H9 (cell line): ENCODE measurements at places on chromosomes 11 and 22. TPM values are rescaled to one million over a fixed set of nuclear protein-coding genes. Genes with fewer than 3 reads are reported as not detected.

DNA sequence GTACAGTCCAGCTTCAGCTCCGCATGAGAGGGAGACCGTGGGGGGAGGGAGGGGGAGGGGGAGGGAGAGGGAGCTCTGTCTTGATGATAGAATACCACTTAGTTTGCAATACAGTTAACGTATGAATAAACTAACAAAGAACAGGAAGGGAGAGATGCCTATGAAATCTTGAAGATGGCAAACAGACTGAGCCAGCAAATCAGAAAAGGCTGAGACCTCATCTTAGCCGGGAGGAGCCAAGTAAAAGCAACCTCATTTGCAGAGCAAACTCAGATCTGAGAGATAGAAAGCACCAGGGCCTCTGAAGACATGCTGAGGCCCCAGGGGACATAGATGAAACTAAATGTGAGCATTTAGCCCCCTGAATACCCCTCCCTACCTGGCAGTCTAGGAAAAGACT lies 23.0 kb downstream of the APLP2 start:
- DNase-seq = no peak

The ABTB2 gene
- 5.3 and 5.5 TPM in 2 replicates for total RNA-seq

The RASSF7 gene
- total RNA-seq = 26.3 and 30.0 TPM in 2 replicates

DNA sequence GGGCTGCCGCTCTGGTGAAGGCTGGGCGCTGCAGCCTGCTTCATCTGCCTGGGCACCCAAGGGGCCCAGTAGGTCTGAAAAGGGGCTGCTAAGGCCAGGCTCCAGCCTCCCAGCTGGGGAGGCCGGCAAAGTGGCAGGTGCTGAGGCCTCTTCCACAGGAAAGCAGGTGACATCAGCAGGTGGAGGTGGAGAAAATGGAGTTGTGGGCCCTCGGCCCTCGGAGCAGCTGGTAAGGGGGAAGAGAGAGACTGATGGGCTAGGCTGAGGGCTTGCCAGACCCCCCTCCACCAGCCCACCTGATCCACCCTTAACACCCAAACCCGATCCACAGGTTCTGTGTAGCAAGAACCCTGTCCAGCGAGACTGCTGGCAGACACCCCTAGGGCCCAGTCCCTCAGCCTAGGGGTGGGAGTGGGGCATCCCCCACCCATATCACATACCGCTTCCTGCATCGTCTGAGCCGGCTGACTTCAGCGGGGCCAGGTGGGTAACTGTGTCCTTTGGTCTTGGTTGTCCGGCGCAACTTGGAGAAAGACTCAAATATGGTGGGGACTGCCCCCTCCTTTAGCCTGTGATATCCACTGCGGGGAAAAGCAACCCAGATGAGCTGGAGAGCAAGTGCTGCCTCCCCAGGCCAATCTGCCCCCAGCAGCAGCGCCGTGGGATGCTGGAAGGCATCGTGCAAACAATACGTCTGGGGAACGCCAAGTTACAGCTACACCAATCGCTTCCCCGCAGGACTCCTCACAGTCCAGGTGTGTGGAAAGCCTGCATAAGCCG lies 1.5 kb downstream of the THAP7 start:
- DNase-seq = no peak

DNA sequence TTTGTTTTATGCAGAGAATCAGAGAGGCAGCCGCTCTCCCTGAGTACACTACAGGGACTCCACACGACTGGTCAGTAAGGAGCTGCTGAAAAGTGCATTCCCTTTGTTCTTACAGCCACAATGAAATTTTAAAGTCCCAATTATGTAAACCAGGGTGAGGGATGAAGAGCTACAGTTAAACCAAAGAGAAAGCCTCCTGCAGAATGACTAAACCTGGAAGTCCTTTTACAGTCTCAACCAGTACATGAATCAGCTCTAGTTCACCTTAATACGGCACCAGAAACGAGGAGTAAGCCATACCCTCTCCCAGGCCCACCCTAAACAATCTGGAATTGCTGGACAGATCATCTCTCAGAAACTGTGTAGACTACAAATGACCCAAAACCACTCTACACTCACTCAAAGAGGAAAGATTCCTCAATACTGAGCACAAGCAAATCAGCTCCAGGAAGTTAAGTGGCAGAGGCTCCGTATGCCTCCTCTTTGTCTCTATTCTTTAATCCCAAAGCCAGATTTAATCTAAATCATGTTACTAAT lies 113.1 kb downstream of the RBFOX2 start:
- DNase-seq = no peak

GRCh38 chr11:72826942-72827480 lies 12.8 kb downstream of the ATG16L2 start:
- no peak for DNase-seq

The TTC17 gene
- total RNA-seq = 65.6 and 68.5 TPM in 2 replicates

- DNase-seq = no peak
Measured at GRCh38 chr11:127269911-127270310, 269.3 kb upstream of the KIRREL3 start.

GRCh38 chr11:19952116-19952605 lies 208.1 kb downstream of the DBX1 start:
- DNase-seq = no peak

DNA sequence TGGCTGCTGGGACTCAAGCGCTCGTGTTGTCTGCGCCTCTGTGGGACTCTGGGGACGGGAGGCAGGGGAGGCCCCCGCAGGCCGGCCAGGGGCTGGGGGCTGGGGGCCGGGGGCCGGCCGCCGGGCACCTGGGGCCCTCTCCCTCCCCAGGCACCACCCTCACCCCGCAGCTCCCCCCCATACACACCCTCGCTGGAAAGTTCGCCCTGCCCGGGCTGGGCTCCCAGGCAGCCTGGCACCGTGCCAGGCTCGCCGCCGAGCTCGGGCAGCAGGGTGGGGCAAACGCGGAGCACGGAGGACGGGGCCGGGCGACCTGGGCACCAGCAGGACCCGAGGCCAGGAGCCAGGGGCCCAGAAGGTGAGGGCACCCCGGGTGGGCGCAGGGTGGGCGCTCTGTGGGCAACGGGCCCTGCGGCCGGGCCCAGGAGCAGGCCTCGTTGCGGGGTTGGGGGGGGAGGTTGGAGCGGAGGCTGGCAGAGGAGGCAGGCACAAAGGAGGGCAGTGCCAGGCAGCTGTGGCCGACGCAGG lies 76.7 kb upstream of the WNT7B start:
- DNase-seq = no peak

The PRR5L gene
- 4.1 and 5.6 TPM in 2 replicates for total RNA-seq
